Right lung (tissue), 10 donors: ENCODE measurements at places on chromosomes 4 and X.

DNA sequence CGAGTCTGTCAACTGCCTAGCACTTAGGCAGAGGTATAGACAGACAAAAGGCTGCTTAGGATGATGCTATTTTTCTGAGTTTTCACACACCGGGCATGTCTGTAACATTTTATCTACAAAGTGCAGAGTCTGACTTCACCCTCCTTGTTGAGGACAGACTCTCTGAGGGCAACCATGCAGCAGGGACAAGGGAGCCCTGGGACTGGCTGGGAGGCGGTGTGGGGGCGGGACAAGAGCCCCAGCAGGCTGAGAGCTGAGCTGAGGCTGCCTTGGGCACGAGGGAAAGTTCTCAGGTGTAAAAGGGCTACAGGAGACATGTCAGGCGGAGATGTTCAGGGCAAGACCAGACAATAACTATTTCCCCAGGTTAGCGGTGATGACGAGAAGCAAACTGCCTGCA lies 81.6 kb downstream of the GATB start:
- no peak for DNase-seq

- no peak for DNase-seq
These were observed 47.5 kb downstream of the CENPE start for GRCh38 chr4:103150677-103151076.

DNA sequence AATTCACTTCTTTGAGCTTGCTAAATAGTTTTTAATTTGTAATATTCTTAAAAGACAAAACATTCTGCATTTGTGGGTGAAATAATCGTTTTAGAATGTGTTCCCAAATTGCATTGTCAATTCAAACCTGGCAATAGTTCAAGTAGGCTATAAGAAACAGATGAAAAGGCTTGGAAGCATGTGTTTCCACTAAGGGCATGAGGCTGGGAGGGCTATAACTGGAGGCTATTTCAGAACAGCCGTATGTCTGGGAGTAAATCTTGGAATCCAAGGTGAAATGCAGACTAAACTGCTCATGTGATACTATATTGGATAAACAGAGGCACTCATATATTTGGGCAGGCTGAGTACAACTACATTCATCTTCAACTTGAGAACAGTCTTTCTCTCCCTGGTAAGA lies 117.4 kb upstream of the GRPR start:
- DNase-seq: no peak

GRCh38 chr4:183099537-183100297 lies 660 bp downstream of the WWC2 start:
- DNase-seq: no peak

GRCh38 chr4:147370473-147370872 lies 110.4 kb upstream of the EDNRA start:
- no peak for DNase-seq

GRCh38 chr4:52853351-52853750 lies 8.8 kb upstream of the RASL11B start:
- no peak for DNase-seq

DNA sequence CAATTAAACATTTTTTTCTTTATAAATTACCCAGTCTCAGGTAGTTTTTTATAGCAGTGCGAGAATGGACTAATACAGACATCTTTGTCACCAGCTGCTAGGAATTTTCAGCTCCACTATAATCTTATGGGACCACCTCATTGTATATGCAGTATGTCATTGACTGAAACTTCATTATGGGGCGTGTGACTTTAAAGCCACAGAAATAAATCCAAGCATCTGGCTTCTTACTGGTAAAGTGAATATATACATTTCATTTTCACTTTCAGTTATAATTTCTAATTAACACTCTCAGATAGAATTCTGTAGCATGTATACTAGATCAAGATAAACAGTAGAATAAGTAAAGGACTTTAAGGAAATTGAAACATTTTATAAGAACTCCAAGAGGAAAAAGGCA lies 21.9 kb downstream of the IL15 start:
- no peak for DNase-seq

GRCh38 chrX:83759872-83760271 lies 101.1 kb upstream of the CYLC1 start:
- no peak for DNase-seq
